ENCODE measurements at places on chromosomes 7 and 10. TPM values are rescaled to one million over a fixed set of nuclear protein-coding genes. Genes with fewer than 3 reads are reported as not detected.

The IPMK gene
- 8.6 TPM for total RNA-seq

The SLC26A3 gene
- total RNA-seq, result not detected

The GPR15LG gene
- not detected for total RNA-seq

The ST8SIA6 gene
- 4.4 TPM for total RNA-seq

The USP6NL gene
- 39.9 TPM for total RNA-seq

The SFTPA1 gene
- not detected for total RNA-seq

The GRID2IP gene
- not detected for total RNA-seq

The TUBB8 gene
- 1.9 TPM for total RNA-seq

The UTF1 gene
- total RNA-seq, result not detected

The OSBPL3 gene
- 5.6 TPM for total RNA-seq

The NPFFR1 gene
- not detected for total RNA-seq

The GBX1 gene
- total RNA-seq, result not detected

The SMO gene
- 114 TPM for total RNA-seq

The ZEB1 gene
- 26.4 TPM for total RNA-seq

The THSD7A gene
- 0.22 TPM for total RNA-seq
